ENCODE measurements at places on chromosomes 2 and 18. TPM values are rescaled to one million over a fixed set of nuclear protein-coding genes. Genes with fewer than 3 reads are reported as not detected.

Gene COPS7B
- 51.3 TPM for total RNA-seq

Gene B3GNT7
- 51.6 TPM for total RNA-seq

Gene AOX1
- 12.0 TPM for total RNA-seq

Gene CLK1
- 231 TPM for total RNA-seq

Gene ZNF532
- 22.5 TPM for total RNA-seq

Gene KLHL30
- total RNA-seq, result 5.6 TPM

Gene EVA1A
- not detected for total RNA-seq
